SK-N-MC (cell line): ENCODE measurements at places on chromosomes 1 and 21.

- DNase-seq, result no peak
Measured at GRCh38 chr1:156813750-156814570, 2.7 kb downstream of the SH2D2A start.

GRCh38 chr1:159854116-159854692 lies 8.3 kb downstream of the VSIG8 start:
- no peak for DNase-seq

- no peak for DNase-seq
Measured at GRCh38 chr1:158942490-158942889, 11.1 kb downstream of the PYHIN1 start.

- DNase-seq, result no peak
Measured at GRCh38 chr1:214213136-214213535, 67.8 kb upstream of the SMYD2 start.

DNA sequence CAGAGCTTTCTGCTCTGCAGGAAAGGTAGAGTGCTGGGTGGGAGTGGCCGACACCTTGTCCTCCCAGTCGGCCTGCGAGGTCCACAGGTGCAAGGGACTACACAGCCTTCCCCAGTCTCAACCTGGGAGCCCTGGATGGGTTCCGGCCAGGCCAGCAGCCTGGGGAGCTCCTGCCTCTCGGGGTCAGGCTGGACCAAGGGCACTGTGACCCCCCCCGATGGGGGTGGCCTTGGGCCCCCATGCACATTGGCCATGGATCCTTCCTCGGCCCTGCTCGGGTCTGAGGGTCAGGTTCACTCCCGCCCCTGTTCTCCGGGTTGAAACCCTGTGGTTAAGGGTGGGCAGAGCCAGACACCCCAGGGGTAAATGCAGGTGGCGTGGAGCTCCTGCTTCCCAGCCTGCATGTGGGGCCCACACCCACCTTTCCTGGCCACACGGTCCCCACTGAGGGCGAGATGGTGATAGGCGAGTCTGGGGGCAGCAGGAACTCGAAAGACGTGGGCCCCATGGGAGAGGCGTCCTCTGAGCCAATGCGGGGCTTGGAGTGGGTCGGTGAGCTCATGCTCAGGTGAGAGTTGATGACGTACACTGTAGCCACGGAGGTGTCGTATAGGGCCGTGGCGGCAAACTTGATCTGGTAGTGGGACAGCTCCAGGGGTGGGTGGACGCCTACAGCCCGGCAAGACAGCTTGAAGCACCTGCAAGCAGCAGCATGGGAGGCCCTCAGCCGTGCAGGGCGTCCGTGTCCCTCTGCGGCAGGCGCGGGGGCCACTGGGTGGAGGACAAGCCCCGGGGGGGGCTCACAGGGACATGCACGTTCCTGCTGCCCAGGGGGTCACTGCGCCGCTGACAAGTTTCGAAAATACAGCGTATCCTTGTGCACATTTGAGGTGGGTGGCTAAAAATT lies 10.8 kb upstream of the TMEM52 start:
- no peak for DNase-seq

- no peak for DNase-seq
Measured at GRCh38 chr1:77139389-77139788, 79.8 kb downstream of the PIGK start.

GRCh38 chr1:86429122-86429725 lies 5.3 kb downstream of the CLCA2 start:
- DNase-seq, result peak; percentile 8

DNA sequence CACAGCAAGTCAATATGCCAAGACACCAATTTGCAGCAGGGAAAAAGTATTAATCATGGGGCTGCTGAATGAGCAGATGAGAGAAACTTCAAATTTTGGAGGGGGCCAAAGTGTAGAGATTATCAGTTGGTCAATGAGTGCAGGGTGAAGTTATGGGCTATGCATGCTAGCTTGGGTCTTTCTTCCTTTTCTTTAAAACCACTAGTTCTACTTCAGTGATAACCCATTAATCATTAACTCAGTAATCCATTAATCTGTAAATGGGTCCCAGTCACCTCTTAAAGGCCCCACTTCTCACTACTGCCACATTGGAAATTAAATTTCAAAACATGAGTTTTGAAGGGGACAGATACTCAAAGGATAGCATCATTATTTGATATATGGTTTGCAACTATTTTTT lies 688.6 kb upstream of the ADGRL4 start:
- no peak for DNase-seq

DNA sequence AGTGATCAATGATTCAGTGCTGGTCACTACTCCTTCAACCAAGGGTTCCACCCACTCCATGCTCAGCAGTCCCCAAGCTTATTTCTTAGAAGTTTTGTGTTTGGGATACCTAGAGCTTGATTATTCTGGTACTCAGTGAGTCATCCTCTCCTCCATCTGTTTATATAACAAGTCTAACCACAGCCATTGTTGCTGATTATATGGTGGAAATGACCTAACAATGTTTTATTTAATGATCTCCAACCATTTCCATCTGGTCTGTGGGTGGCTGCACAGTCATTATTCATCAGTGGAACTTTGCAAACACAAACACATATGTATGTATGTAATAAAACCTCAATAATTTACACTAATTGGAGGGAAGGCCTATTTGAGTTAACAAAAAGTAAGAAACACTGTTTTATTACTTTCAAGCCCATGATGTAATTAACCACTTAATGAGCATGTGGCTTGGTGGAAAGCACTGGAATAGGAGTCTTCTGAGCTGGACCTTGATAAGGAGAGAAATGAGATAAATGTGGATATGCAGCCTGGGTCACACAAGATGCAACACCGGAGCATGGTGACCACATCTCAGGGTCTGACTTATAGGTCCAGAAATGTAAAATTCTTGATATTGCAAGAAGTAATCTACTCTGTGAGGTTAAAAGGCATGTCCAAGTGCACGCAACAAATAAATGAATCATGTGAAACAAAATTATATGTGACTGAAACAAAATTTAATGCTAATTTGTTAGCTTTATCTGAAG lies 99.0 kb upstream of the WLS start:
- no peak for DNase-seq

DNA sequence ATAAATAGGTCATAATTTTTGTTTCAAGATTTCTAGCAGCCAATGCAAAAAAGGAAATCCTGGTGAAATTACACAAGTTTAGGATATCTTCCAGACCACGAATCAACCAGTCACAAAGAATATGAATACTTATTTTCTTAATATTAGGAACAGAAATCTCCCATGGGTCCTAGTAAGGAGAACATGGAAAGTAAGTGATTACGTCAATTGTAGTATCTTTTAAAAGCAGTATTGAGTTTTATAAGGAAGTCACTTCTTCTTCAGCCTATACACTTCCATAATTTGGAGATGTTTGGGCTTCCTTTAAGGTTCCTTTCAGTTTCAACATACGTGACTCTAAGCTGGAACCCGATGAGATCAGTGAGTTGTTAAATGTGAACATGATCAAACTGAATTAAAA lies 534.5 kb downstream of the USP25 start:
- DNase-seq, result no peak

DNA sequence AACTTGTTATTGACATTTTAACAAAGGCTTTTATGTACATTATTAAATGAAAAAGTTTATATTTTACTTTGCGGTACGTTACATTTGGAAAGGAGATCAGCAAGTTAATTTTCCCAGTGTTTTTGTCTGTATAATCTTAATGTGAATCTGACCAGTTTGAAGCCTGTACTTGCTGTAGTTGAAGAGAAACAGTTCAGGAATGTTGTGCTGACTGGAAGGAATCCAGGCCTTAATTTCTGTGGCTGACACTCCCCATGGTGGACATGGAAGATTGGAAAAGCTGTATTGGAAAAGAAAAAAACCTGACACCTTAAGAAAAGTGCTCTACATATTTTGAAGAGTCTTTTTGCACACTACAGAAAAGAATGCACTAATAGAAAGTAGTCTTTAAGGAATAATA lies 15.5 kb downstream of the LEPR start:
- DNase-seq, result no peak

DNA sequence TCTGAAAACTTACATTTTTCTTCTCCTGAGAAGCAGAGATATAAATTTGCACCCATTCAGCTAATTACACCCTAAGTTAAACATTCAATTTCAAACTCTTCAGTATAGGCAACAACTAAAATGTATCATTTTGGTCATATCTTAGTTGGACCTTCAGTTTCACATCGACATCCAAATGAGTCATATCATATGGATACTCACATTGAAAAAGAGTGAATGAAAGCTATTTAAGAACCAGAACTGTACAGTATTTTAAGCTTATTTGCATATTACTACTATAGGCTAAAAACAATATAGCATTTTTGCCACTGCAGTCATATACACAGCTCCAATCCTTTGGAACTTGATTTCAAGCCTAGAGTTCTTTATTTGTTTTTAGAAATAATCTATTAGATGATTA lies 33.6 kb downstream of the USP25 start:
- DNase-seq, result no peak

DNA sequence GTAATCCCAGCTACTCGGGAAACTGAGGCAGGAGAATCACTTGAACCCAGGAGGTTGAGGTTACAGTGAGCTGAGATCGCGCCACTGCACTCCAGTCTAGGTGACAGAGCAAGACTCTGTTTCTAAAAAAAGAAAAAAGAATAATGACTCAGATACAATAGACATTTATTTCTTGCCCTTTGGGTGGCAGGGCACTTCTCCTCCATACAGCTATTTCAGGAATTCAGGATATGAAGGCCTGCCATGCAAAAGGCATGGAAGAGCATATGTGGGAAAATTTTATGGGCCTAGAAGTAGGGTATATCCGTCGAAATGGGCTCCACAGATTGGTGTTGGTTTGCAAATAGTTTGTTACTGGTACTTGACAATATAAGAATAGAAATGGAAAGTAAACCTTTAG lies 20.2 kb upstream of the POGZ start:
- DNase-seq, result no peak

DNA sequence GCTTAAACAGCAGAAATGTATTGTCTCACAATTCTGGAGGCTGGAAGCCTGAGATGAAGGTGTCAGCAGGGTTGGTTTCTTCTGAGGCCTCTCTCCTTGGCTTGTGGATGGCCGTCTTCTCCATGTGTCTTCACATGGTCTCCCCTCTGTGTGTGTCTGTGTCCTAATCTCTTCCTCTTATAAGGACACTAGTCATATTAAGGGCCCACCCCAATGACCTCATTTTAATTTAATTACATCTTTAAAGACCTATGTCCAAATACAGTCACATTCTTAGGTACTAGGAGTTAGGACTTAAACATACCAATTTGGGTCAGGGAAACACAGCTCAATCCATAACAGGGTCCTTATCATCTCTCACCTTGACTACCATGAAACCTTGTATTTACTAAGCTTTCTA lies 14.8 kb upstream of the OLIG2 start:
- no peak for DNase-seq

GRCh38 chr1:32380057-32380456 lies 14.2 kb downstream of the BSDC1 start:
- no peak for DNase-seq

- DNase-seq, result no peak
Measured at GRCh38 chr1:85692730-85693314, 15.4 kb downstream of the ZNHIT6 start.

DNA sequence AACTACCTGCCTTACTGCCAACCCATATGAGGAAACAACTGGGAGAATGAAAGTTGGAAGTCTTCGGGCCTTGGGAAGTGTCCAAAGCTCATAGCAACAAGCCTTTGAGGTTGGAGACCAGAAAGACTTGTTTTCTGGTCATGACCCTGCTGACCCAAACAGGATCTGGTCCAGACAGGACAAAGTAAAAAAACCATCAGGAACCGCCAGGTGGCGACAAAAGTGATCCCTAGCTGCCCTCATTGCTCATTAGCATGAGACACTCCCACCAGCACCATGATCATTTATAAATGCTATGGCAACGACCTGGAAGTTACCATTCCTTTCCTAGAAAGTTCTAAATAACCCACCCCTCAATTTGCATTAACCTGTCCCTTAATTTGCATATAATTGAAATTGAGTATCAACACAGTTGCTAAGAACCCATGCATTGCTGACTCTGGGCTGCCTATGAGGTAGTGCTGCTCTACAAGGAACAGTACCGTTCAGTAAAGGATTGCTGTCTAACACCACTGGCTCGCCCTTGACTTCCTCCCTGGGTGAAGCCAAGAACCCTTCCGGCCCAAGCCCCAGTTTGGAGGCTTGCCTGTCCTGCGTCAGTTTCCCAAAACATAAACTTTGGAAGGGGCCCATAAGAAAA lies 89.0 kb downstream of the URB2 start:
- no peak for DNase-seq

DNA sequence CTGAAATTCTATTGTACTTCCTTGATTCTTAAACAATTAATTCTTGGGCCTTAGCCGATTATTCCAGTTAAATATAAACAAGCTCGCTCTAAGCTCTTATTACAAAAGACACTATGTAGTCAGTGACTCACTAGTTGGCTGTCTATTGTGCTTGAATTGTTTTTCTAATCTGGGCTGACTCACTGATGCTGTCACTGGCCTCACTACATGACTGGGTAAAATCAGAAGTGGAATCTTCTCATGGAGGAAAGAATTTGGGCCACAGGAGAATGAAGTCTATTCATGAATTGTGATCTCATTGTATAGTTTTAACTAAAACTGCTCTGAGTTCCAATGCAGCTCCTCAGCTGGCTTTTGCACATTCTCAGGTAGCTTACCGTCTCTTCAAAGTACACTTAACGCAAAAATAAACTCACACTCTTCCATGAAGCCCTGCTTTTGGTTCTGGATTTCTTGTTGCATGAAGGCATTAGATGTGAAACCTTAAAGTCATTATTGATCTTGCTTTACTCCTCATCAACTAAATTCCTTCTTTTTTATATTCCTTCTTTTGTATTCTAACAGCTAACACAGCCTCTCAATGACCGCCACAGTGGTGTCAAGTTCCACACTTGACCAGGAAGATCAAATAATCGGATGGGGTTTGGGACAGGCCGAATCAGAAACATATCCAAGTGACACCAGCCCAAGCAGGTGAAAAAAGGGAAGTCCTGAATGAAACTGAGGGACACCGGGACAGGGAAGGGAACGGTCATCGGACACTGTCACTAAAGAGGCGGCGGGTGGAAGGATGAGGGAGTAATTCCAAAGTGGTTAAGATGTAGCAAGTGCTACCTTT lies 80.9 kb upstream of the LBR start:
- no peak for DNase-seq

DNA sequence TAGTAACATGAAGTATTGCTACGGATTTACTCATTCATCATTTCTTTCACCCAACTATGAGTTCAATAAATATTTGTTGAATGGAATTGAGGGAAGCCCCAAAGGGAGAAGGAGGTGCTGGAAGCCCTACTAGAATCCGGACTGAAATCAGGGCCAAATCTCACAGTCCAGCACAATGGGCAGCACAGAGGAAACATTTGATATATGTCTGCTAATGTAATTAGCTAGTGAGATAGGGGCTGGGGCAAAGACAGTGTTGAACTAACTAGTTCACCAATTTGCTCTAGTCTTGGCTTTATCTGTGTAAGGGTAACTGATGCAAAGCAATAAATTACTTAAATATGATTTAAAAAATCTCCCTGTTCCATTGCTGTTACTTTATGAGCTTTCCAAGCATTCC lies 26.1 kb upstream of the SLC30A1 start:
- DNase-seq, result no peak
